ENCODE measurements at places on chromosomes 2 and 18.

GRCh38 chr2:82837588-82838304, 1621.3 kb downstream of the SUCLG1 start:
- peak; percentile 40 for DNase-seq

DNA sequence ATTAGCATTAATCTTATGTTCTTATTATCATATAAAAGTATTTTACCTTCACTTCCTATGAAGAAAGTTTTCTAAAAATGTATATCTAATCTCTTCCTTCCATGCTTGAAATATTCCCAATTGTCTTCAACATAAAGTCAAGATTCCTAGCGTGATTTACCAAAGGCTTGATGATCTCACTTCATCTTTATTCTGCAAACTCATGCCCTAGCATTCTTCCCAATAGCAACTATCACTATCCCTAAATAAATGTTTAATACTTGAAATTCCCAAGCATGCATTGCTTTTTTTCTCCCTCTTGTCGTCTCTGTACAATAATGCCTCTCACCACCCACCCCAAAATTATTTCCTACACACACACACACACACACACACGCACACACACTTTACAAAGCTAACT, 125.8 kb downstream of the VWC2L start:
- DNase-seq = no peak

GRCh38 chr2:39484620-39485495, 47.8 kb upstream of the MAP4K3 start:
- no peak for DNase-seq

GRCh38 chr2:57510704-57511103, 535.9 kb upstream of the VRK2 start:
- no peak for DNase-seq
